ENCODE measurements at places on chromosomes 16 and 17.
A peak's percentile ranks its signal among the peaks of the same experiment; 100 is the strongest.

DNA sequence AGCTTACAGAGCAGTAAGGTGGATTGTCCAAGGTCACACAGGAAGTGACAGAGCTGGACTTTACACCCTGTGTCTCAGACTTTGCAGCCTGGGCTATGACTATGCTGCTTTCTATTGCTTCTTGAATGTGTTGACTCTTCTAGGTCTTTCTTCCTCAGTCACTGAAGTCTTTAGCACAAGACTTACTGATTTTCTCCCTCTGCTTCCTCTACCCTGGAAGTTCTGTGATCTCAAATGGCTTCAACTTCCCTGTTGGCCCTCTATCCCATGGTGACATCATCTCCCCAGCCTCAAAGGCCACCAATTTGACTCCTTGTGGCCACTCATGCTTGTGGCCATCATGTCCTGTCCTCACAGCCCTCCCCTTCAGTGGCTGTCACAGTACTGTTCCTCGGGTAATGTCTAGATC lies 181.3 kb downstream of the HS3ST3A1 start:
- DNase-seq: no peak

DNA sequence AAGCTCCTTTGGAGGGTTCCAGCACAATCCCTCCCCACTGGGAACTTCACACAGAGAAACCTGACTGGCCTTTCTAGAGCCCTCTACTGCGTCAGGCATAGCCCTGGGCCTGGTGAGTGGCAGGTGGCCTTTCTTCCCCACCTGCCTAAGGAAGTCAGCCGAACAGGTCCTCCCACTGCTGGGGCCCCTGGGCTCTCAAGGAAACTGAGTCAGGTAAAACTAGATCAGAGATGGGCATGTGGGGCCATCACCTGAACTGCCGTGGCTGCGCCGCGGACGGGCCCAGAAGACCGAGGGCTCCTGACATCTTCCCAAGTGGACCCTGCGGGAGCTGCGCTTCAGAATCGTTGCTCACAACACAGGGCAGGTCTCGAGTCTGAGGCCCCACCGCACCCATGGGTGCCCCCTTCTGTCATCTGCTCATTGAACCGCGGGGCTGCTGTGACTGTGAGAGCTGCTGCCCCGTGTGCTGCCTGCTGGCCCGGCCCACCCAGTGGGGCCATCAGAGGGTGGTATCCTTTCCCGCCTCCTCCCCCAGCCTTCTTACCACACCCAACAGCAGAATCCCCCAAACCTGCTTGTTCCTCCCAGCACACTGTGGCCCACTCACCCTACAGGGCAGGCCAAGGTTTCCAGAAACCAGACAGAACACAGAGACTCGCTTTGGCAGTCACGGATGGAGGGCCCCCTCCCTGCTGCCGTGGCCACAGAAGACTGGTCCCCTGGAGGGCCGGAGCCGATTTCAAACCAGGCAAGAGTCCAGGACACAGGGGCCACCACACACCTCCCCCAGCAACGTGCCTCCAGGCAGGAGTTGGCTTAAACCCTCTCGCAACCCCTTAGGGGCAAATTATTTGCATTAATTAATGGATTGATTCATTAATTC lies 81.1 kb downstream of the TBC1D16 start:
- DNase-seq: no peak

- DNase-seq: no peak
These were observed 7.2 kb downstream of the TSR3 start for GRCh38 chr16:1344499-1344898.

DNA sequence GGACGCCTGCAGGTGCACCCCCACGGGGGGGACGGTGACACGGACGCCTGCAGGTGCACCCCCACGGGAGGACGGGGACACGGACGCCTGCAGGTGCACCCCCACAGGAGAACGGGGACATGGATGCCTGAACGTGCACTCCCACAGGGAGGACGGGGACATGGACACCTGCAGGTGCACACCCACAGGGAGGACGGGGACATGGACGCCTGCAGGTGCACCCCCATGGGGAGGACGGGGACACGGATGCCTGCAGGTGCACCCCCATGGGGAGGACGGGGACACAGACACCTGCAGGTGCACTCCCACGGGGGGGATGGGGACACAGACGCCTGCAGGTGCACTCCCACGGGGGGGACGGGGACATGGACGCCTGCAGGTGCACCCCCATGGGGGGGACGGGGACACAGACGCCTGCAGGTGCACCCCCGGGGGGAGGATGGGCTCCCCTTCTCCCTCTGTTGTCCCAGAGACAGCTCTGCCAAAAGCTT lies 114.5 kb upstream of the METRNL start:
- no peak for DNase-seq

- DNase-seq: no peak
These were observed 153.4 kb downstream of the TMEM114 start for GRCh38 chr16:8436931-8437330.

- no peak for DNase-seq
These were observed 13.3 kb downstream of the TVP23A start for GRCh38 chr16:10805334-10805733.

DNA sequence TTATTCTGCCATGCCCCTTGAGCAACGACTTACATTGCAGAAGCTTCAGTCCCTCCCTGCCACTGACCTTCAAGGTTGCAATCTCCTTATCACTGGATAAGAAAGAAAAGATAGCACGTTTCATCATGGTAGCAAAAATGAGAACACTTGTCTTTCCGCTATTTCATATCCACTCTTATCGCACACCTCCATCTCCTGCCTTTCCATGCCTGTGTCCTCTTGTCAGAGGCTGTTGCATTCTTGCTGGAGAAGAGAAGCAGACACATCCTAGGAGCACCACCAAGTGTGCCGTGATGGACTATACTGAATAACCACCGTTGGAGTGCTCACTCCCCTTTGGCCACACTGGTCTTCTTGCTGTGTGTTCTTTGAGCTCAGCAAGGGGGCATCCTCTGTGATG lies 230.6 kb upstream of the IRX3 start:
- DNase-seq: no peak

DNA sequence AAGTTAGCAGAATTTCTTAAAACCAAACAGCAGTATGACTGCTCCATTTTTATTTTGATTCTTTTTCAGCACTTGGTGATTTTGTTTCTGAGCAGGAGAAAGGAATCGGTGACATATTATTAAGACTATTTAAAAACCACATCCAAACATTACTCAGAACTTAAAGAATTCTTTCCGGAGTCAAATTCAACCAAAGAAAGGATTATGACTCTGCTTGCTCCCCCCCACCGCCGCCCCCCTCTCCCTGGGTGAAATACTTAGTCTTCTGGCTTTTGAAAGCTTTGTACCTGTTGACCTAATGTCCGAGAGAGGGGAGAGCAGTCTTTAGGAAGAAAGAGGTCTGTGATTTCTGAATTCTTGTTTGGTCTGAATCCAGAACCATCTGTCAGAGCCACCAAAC lies 17.9 kb upstream of the COL1A1 start:
- DNase-seq: peak; percentile 71

DNA sequence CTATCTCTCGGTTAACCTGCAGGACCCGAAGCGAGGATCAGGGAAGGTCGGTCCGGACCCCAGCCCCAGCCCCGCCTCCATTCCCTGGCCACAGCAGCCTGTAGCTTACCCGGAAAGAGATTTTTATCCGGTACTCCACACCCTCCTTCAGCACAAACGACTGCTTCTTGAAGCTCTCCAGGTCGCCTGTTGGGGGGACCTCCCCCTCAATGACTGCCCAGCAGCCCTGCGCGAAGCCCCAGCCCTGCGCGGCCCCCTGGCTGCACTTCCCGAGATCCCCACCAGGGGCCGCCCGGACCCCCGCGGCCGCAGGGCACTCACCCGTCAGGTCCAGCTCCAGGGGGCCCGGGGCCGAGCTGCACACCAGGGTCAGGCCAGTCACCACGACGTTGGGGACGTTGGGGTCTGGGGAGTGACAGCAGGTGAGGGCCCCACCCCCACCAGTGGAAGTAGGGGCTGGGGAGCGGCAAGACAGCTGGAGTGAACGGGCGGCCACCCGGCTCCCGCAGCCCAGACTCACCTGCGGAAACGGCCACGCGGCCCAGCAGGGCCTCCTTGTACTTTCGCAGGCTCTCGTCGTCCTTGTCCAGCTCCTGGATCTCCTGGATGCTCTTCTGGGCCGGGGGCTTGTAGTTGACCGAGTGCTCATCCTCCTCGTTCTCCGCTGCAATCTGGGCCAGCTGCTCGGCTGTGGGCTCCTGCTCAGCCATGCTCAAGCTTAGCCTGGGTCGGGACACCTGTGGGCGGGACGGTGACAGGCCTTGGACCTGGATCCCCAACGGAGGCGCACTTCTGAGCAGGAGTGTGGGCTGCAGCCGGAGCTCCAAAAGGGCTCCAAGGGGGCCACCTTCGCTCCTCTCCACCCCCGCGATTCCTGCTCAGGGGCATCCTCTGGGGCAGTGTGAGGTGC lies 1.7 kb downstream of the ARHGDIA start:
- DNase-seq: no peak

- no peak for DNase-seq
These were observed 928 bp downstream of the HBA1 start for GRCh38 chr16:177394-177822.

DNA sequence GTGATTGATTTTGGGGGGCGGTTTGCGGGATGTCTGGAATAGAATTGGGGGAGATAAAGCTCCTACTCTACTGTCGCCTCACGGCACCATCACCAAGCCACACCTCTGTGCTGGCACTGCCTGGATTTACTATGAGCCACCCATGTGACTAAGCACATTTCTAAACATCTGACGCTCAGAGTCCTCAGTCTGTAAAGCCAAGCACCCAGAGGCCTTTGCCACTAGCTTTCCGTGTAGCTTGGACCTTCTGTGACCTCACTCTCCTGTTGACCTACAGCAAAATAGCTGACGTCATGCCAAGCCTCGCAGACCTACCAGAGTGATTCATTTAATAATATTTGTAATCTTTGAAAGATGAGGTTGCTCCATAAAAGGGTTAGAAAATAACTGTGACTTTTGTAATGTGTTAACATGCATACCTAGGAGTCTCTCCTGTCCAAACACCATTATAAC lies 38.5 kb upstream of the MYOCD start:
- peak; percentile 6 for DNase-seq

GRCh38 chr16:6482696-6483468 lies 849.8 kb upstream of the RBFOX1 start:
- no peak for DNase-seq

GRCh38 chr17:39063681-39064069 lies 87.8 kb downstream of the PLXDC1 start:
- no peak for DNase-seq

- no peak for DNase-seq
These were observed 80.8 kb downstream of the WDR59 start for GRCh38 chr16:74903901-74904678.
